ENCODE measurements at places on chromosomes 12 and 14. TPM values are rescaled to one million over a fixed set of nuclear protein-coding genes. Genes with fewer than 3 reads are reported as not detected.

Gene OVCH1
- 3.0 TPM for polyA plus RNA-seq

Gene CLEC12A
- polyA plus RNA-seq: not detected

Gene SMCO2
- not detected for polyA plus RNA-seq

Gene FUT8
- polyA plus RNA-seq: 22.7 TPM

Gene CELA1
- polyA plus RNA-seq: not detected

Gene SYCP3
- polyA plus RNA-seq: 6.0 TPM

Gene RGS6
- polyA plus RNA-seq: 10.0 TPM

Gene KRT6C
- polyA plus RNA-seq: not detected

Gene MYL2
- not detected for polyA plus RNA-seq

Gene AQP2
- not detected for polyA plus RNA-seq

Gene KRT8
- not detected for polyA plus RNA-seq

Gene RDH5
- polyA plus RNA-seq: 3.0 TPM

Gene RPL10L
- not detected for polyA plus RNA-seq

Gene FERMT2
- polyA plus RNA-seq: 17.0 TPM

Gene ADSS1
- 1.9 TPM for polyA plus RNA-seq

Gene RASSF8
- 38.9 TPM for polyA plus RNA-seq

Gene TBC1D30
- polyA plus RNA-seq: 4.3 TPM

Gene GLIPR1L1
- 4.4 TPM for polyA plus RNA-seq

Gene HCAR1
- polyA plus RNA-seq: not detected

Gene KCNC2
- polyA plus RNA-seq: not detected

Gene ZNF385A
- polyA plus RNA-seq: 12.1 TPM

Gene DPF3
- polyA plus RNA-seq: 5.0 TPM

Gene STAB2
- polyA plus RNA-seq: not detected

Gene RTL1
- not detected for polyA plus RNA-seq

Gene HOXC4
- polyA plus RNA-seq: not detected

Gene NTS
- not detected for polyA plus RNA-seq

Gene PPFIBP1
- 9.7 TPM for polyA plus RNA-seq
